CD14-positive monocyte (primary cell): ENCODE measurements at places on chromosomes 7 and 10. TPM values are rescaled to one million over a fixed set of nuclear protein-coding genes. Genes with fewer than 3 reads are reported as not detected.

Gene LMOD2
- polyA plus RNA-seq, result not detected

Gene EBLN1
- polyA plus RNA-seq, result not detected

Gene FAM25G
- not detected for polyA plus RNA-seq

Gene ZDHHC16
- 24.1 TPM for polyA plus RNA-seq

Gene CFAP70
- 0.37 and 1.1 TPM in 2 replicates for polyA plus RNA-seq

Gene FOXK1
- polyA plus RNA-seq, result 0.33 TPM

Gene IKZF1
- polyA plus RNA-seq, result 38.4 TPM

Gene HOXA2
- polyA plus RNA-seq, result not detected in 2 replicates

Gene WNT8B
- polyA plus RNA-seq, result not detected in 2 replicates

Gene CYP17A1
- 0.04 TPM in 1 of 2 replicates, not detected in the other for polyA plus RNA-seq

DNA sequence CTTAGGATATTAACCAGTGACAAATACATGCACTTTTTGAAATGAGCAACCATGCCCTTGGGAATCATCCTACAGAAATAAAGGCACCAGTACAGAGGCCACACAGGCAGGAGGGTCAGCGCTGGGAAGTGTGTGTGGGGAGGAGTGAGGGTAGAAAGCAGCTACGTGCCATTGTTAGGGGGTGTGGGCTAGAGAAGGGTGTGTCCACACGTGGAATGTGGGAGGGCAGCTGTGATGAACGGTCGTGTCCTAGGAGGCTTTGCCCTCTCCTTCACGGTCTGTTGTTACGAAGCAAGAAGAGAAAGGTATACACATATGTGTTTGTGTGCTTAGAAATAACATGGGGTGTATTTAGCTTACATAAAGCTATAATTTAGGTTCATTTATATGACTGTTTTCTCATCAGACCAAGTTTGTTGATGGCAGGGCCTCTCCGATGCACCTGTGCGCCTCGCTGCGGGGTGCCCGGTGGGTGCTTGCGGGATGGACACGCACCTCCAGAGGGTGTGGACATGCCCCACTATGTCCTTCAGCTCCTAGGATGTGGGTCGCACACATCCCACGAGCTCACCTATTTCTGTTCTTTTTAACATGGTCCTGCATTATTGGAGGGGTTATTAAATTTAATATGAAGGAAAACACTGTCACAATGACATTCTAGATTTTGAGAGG, 16.9 kb upstream of the GET4 start:
- H3K36me3 ChIP-seq, result peaks cover 70% of the 10 kb centered on the region
- H3K27me3 ChIP-seq, result no peaks in the 10 kb centered on the region
- no peak overlapping the region for H3K27ac ChIP-seq
- DNase-seq, result no peak
- no peak overlapping the region for H3K4me3 ChIP-seq
- no peaks in the 10 kb centered on the region for H3K4me1 ChIP-seq

- H3K27ac ChIP-seq, result no peak overlapping the region
- no peaks in the 10 kb centered on the region for H3K4me1 ChIP-seq
- no peak for DNase-seq
- H3K27me3 ChIP-seq, result no peaks in the 10 kb centered on the region
These were observed 39.1 kb upstream of the LRRN3 start for GRCh38 chr7:111051832-111052231.

GRCh38 chr10:73159038-73159648, 8.7 kb downstream of the ECD start:
- H3K4me1 ChIP-seq, result no peaks in the 10 kb centered on the region
- peaks cover 74% of the 10 kb centered on the region for H3K36me3 ChIP-seq
- H3K27me3 ChIP-seq, result no peaks in the 10 kb centered on the region
- H3K27ac ChIP-seq, result no peak overlapping the region
- H3K4me3 ChIP-seq, result no peak overlapping the region

DNA sequence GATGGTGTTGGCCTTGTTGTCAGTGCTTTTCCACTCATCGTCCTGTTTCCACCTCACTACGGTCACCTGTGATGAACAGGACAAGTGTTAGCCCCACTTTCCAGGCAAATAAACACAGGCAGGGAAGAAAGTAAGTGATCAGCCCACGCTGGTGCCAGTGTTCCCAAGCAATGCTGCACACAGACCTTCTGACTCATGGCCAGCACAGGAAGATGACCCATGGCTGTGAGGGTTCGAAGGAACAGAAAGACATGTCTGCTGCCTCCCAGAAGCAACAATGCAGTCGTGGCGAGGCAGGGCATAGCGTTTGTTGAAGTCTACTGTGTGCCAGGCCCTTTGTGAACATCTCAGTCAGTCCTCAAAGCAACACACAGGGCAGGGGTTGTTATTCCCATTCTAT, 35.7 kb downstream of the SLC29A3 start:
- H3K4me1 ChIP-seq, result peaks cover 47% of the 10 kb centered on the region
- no peak for DNase-seq
- H3K36me3 ChIP-seq, result peaks cover 84% of the 10 kb centered on the region
- H3K4me3 ChIP-seq, result no peak overlapping the region
- H3K27me3 ChIP-seq, result no peaks in the 10 kb centered on the region

GRCh38 chr10:128047991-128048818, 78.0 kb downstream of the MKI67 start:
- peaks cover 70% of the 10 kb centered on the region for H3K4me1 ChIP-seq
- peak; percentile 88 for DNase-seq
- no peaks in the 10 kb centered on the region for H3K27me3 ChIP-seq
- H3K4me3 ChIP-seq, result peak overlapping the region; percentile 95
- H3K36me3 ChIP-seq, result peaks cover 39% of the 10 kb centered on the region
- H3K27ac ChIP-seq, result peak overlapping the region; percentile 94

DNA sequence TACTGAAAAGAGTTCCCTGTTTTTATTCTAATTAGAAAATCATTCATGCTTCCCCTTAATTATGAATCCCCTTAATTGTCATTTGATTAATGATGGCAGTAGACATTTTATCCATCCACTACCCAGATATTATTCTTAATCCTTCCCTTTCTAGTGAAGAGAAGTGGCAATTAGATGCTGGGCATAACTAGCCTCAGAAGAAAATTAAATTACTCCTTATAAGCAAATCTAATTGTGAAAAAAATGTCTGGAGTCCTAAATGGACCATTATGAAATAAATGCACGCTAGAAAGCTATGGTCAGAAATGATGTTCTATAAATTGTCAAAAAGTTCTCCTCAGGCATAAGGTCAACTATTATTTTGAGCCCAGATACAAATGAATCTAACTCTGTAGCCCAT, 4.5 kb downstream of the ABCB1 start:
- no peak overlapping the region for H3K4me3 ChIP-seq
- H3K36me3 ChIP-seq, result no peaks in the 10 kb centered on the region
- H3K27ac ChIP-seq, result no peak overlapping the region
- DNase-seq, result no peak

DNA sequence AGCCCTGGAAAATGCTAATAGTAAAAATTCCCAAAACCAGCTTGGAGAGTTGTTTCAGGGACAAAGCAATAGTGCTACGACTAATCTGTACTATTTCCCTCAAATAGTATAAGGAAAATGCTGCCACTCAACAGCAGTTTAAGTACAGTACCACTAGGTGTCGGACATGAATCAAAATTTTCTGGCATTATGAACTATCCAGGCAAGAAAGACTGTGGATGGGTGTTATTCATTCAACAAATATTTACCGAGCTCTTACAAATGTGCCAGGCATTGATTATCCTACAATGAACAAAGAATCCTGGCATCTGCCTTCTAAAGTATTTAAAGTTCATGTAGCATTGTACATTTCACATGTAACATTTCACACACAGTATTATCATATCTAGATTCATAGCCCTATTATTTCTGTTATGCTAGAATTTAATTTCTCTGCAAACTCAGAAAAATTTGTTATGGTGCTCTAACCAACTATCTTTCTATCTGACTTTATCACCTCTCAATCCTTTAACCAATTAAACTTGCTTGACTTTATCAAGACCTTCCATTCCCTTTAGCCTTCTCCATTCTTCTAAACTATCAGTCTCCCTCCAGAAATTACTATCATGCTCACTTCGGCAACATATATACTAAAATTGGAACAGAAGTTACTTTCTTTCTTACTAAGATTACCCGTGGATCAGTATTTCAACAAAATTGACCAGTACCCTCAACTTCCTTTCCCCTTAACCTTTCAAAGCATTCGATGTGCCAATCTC, 80.6 kb downstream of the ARHGAP21 start:
- no peaks in the 10 kb centered on the region for H3K4me1 ChIP-seq
- no peaks in the 10 kb centered on the region for H3K27me3 ChIP-seq
- H3K27ac ChIP-seq, result no peak overlapping the region
- no peaks in the 10 kb centered on the region for H3K36me3 ChIP-seq
- no peak overlapping the region for H3K4me3 ChIP-seq

DNA sequence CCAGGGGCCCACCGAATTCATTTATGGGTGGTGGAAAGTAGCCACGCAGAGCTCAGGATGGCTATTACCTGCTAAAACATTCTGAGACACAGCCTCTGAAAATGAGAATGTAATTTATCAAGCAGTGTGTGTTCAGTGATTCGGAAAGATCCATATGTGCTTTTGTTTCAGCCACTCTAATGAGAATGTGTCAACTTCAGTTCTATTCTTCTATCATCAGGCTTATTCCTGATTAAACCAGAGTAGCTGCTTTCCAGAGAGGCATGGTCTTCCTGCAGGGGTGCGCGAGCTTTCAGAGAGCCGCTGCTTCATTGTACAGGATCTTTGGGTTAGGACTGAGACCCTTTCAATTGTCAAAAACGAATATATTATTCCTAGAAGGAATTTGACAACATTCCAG, 167.6 kb downstream of the OTUD1 start:
- no peaks in the 10 kb centered on the region for H3K36me3 ChIP-seq
- H3K27me3 ChIP-seq, result no peaks in the 10 kb centered on the region
- H3K27ac ChIP-seq, result no peak overlapping the region
- no peak overlapping the region for H3K4me3 ChIP-seq
- H3K4me1 ChIP-seq, result no peaks in the 10 kb centered on the region

GRCh38 chr10:133530506-133530905, 3.3 kb downstream of the CYP2E1 start:
- no peaks in the 10 kb centered on the region for H3K36me3 ChIP-seq
- no peak for DNase-seq
- no peak overlapping the region for H3K4me3 ChIP-seq
- H3K27me3 ChIP-seq, result peaks cover 41% of the 10 kb centered on the region
- no peak overlapping the region for H3K27ac ChIP-seq
- H3K4me1 ChIP-seq, result peaks cover 28% of the 10 kb centered on the region

DNA sequence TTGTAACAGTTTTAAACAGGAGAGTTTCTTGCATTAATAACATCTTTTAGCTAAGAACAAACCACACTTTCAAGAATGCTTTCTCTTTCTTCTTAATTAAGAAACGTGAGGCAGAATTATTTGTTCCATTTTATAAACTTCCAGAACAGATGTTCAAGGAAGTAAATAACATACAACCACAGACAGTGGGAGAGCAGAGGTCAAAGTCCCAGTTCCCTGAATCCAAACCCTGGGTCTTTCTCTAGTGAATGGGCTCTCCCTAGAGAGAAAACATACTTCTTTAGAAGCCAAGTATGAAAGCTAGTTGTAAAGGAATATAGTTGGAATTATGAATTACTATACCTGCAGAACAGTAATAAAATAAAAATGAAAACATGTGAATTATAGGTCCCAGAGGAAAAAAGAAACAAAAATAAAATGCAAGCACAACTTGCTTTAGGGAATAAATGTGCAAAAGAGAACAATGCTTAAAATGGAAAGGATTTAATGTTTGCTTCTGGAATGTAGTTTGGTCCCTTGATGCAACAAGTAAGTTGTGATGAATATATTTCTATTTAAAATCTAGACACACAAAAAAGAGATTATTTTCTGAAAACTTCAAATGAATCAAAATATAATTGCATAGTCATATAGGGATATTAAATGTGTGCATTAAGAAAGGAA, 6.0 kb downstream of the OR6B1 start:
- no peaks in the 10 kb centered on the region for H3K4me1 ChIP-seq
- no peak overlapping the region for H3K4me3 ChIP-seq
- no peak overlapping the region for H3K27ac ChIP-seq

DNA sequence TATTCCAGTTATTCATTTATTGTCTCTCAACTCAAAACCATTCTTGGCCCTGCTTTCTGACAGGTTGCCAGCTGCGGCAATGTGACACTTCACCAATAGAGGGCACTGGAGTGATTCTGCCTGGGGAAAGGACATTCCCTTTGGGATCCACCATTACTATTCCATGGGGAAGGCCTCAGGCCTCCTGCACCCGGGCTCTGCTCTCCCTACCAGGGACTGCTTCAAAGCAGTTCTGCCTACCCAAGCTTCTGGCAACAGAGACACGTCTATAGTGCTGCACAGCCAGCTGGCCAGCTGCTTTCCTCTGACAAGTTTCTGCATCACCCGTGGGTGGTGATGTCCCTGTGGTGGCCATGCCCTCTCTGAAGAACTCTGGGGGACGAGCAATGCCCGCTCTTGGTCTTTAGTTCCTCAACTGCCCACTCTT, 163.8 kb downstream of the ELMO1 start:
- no peaks in the 10 kb centered on the region for H3K27me3 ChIP-seq
- peak; percentile 37 for DNase-seq
- H3K27ac ChIP-seq, result no peak overlapping the region
- peaks cover 29% of the 10 kb centered on the region for H3K4me1 ChIP-seq

DNA sequence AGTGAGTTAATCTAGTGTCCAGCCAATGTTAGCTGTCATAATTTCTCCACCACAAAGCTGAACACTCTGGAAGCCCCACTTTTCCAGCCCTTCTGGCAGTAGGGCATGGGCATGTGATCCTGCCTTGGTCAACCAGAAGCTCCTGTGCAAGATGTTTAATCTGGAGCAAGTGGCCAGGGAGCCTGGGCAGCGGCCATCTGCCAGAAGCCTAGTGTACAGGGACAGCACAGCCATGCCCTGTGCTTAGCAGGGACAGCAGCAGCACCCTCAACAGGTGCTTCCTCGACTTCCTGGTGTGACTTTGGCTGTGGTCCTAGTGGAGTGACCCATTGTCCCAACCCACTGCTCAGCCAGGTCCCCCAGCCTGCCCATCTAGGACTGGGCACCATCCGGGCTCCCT, 10.3 kb downstream of the RBP3 start:
- H3K27me3 ChIP-seq, result no peaks in the 10 kb centered on the region
- H3K27ac ChIP-seq, result no peak overlapping the region
- no peaks in the 10 kb centered on the region for H3K4me1 ChIP-seq
- H3K36me3 ChIP-seq, result no peaks in the 10 kb centered on the region
- no peak overlapping the region for H3K4me3 ChIP-seq

DNA sequence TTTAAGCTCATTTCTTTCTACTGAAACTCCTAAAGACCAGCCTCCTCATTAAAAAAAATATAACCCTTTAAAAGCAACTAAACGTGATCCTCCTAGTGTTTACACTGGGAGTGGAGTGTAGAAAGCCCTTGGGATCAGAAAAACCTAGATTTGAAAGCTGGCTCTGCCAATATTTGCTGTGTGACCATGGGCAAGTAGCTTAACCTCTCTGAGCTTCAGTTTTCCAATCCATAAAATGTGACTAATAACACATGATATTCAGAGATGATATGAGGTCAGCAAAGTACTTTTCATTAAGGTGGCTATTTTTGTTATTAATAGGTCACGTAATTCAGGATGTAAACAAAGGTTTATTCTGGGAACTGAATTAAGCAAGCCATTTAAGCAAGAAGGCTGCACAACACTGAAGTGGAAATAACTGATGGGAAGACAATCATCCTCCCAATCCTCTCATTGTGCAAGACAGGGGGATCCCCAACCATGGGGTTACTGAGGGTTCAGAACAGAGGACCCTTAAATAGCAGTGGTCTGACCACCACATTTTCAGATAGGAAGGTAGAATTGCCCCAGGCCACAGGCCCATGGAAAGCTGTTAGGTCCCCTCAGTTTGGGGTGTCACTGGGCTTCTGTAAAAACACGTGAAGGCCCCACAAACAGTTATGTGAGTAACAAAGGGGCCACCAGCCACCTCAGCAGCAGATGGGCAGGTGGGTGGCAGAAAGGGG, 49.1 kb upstream of the EEPD1 start:
- H3K36me3 ChIP-seq, result no peaks in the 10 kb centered on the region
- H3K4me1 ChIP-seq, result peaks cover 4% of the 10 kb centered on the region
- no peak overlapping the region for H3K4me3 ChIP-seq
- DNase-seq, result no peak
- no peaks in the 10 kb centered on the region for H3K27me3 ChIP-seq
